ENCODE measurements at places on chromosomes 12 and 14.

DNA sequence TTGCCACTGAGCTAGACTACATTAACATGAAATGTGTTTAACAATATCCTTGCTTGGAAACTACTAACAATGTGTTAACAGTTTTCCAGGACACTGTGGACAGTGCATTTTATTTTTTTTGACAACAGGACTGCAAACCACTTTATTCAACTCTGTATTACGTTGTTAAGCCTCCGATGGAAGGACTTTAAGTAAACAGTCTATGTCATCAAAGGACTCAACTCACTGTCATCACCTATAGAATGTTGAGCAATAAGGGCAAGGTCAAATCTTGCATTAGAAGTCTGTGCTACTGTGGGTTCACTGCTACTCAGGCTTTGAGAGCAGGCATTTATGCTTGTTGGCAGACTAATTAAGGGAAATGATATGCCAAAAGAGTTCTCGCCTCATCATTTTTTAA, 483.7 kb downstream of the FLRT2 start:
- DNase-seq: no peak

GRCh38 chr12:26740991-26741390, 92.0 kb downstream of the ITPR2 start:
- DNase-seq: no peak

GRCh38 chr12:112208301-112208910, 83.0 kb downstream of the TRAFD1 start:
- DNase-seq: no peak

GRCh38 chr12:70068743-70069142, 174.5 kb upstream of the CNOT2 start:
- no peak for DNase-seq

- no peak for DNase-seq
These were observed 207.1 kb downstream of the DPF3 start for GRCh38 chr14:72686832-72687231.

DNA sequence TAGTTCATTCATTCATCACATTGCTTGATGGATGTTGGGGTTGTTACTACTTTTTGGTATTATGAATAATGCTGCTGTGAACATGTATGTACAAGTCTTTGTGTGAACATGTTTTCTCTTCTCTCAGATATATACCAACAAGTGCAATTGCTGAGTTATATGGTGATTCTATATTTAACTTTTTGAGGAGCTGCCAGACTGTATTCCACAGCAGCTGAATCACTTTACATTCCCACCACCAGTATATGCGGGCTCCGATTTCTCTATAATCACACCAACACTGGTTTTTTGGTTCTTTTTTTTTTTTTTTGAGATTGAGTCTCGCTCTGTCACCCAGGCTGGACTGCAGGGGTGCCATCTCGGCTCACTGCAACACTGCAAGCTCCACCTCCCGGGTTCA, 22.2 kb upstream of the PLEKHG6 start:
- DNase-seq: no peak

DNA sequence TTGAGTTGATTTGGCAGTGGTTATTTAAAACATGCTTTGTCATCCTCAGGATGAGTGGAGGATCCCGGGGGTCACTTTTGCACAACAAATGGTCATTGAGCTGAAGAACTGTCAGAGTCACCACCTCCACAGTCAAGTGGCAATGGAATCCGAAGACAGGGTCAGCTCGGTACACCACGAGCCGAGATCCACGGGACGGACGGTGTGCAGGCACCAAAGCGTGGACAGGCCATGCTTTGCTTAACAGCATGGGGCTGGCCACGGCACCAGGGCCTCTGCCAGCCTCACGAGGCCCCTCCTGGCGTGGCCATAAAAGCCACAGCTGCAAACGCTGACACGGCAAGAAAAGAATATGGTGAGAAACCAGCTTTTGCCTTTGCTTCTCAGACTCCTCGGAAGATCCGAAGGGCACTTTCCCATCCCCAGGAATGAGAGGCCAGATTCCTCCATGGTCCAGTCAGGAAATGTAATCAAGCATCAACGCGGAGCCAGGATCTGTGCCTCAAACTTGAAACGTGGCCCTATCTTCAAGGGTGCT, 152.2 kb upstream of the DIO3 start:
- no peak for DNase-seq

DNA sequence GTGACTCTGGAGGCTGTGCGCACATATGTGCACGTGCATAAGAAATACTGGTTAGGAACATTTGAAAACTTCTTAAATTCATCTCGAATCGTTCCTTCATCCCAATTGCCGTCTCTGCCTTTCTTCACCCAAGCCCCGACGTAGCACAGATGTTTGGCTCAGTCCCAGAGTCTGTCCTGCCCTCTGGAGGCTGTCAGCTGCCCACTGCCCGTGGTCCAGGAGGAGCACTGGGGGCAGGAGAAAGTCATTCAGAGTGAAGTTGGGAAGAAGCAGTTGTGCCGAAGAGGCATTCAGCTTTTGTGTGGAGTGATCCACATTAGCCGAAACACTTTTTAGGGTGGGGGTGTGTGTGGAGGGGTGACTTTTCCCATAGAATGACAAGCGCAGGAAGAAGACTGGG, 124.9 kb downstream of the TSPAN9 start:
- no peak for DNase-seq

GRCh38 chr12:76020731-76021672, 10.6 kb downstream of the PHLDA1 start:
- DNase-seq: no peak

DNA sequence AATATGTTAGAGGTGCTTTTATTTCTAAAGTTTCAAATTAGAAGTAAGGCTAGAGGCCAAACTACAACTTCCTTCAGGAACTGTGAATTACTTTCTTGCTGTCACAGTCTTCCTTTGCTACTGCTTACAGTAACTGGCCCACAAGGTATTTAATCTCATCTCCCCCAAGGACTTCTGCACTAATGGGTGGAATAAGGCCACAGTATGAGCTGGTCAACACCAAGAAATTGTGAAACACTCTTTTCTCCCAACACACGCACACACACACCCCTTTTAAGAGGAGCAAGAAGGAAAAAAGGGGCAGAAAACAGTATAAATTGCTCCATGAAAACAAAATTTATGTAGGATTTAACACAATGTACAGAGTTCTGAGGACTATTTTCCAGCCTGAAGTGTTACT, 45.6 kb downstream of the SCAF11 start:
- DNase-seq: no peak

- DNase-seq: no peak
These were observed 692.3 kb downstream of the C12orf50 start for GRCh38 chr12:87336814-87337336.

DNA sequence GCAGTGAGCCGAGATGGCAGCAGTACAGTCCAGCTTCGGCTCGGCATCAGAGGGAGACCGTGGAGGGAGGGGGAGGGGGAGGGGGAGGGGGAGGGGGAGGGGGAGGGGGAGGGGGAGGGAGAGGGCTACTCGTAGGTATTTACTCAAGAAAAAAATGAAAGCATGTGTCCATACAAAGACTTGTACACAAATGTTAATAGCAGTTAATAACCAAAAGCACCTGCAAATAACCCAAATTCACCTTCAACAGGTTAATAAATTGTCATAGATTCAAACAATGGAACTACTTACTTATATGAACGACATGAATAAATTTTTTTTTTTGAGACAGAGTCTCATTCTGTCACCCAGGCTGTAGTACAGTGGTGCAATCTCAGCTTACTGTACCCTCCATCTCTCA, 152.4 kb downstream of the BRMS1L start:
- DNase-seq: no peak

DNA sequence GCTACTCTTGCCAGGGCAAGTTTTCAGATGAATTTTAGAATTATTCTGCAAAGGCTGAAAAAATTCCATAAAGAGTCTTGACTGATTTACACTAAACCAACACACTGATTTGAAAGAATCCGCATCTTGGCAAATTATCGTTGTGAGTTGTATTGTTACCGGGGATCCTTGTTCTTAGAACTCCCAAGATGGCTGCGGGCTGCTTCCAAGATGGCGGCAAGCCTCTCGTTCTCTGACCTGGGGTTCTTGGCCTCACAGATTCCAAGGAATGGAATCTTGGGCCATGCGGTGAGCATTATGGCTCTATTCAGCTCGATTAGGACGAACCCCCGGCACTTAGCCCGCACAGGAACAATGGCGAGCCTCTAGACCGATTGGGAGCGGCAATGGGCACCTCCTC, 132.5 kb downstream of the ZNF664 start:
- no peak for DNase-seq

GRCh38 chr14:65618996-65619395, 206.5 kb downstream of the FUT8 start:
- DNase-seq: no peak

DNA sequence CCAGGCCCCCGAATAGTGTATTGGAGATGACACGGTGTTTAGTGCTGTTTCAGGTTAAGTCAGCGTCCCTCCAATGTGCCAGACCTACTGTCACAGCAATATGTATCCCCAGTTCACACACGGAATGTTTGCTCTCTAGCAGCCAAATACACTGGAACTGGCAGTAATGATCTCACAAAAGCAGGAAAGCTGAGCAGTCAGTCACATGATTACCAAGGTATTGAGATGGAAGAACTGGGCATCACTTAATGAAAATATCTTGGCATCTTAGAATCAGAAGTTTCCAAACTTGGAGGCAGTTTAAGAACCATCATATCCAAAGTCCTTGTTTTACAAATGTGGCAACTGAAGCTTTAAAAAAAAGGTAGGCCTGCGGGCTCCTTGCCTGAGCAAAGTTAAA, 23.3 kb downstream of the NINJ2 start:
- no peak for DNase-seq

- peak; percentile 29 for DNase-seq
These were observed 40.9 kb downstream of the CCDC85C start for GRCh38 chr14:99562856-99563748.

GRCh38 chr14:33781236-33781635, 169.6 kb downstream of the EGLN3 start:
- no peak for DNase-seq

DNA sequence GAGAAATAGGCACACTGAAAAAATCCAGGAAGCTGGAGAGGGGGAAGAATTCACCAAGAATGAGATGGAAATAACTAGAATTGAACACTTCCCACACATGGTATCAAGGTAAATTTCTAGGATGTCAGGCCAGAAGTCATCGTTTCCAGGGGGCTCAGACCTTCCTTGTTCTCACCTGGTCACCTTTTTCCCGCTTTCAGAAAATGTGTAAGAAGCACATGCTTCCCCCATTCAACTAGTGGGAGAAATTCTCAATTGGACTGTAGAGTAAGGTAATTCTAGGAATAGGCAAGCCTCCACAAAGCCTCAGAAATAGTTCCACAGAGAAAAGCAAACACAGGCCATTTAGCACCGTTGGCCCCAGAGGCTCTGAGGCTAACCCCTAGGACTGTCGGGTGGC, 2.8 kb upstream of the PTMS start:
- DNase-seq: no peak

DNA sequence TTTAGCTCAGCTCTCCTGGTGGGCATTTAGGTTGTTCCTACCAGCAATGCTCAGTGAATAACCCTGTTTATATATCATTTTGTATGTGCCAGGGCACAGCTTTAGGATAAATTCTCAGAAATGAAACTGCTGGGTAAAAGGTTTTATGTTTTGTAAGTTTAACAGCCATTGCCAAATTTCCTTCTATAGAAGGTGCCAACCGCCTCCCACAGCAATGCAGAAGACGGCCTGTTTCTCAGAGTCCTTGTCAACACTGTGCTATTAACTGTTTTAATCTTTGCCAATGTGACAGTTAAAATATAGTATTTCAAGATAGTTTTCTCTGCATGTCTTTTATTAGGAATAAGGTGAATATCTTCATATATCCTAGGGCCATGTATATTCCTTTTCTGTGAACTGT, 65.0 kb downstream of the PPP1R13B start:
- no peak for DNase-seq

DNA sequence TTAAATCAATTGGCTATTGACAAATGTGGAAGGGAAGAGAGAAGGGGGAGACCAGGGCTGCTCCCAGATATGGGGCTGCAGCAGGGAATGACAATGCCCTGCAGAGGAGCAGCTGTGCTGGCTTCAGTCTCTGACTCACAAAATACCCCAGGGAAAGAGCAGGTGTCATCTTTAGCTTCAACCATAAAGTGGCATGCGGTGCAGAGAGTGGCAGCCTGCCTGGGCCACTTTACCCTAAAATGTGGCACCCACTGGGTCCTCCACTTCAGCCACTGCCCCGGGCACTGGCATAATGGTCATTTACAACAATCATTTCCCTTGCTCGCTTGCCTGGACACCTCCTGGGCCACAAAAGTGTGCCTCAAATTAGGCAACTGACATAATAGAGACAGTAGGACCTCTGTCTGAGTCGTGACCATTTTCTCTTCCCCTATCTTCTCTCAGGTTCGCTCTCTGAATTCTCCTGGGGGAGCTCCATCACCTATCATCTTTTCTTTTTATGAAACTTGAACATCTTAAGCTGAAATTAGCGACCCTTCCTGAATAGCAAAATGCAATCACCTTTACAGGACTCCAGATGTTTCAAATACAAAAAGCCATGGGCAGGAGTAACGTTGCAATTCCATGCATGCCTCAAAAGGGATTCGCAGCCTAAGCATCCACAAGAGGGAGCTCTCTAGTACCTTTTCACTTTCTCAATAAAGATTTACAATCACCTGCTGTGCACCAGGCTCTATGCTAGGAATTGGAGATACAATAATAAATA, 179.9 kb upstream of the ATF7IP start:
- peak; percentile 48 for DNase-seq

GRCh38 chr12:56034586-56035332, 7.0 kb upstream of the RPS26 start:
- DNase-seq: no peak

GRCh38 chr14:54497224-54497623, 8.4 kb upstream of the GMFB start:
- no peak for DNase-seq

DNA sequence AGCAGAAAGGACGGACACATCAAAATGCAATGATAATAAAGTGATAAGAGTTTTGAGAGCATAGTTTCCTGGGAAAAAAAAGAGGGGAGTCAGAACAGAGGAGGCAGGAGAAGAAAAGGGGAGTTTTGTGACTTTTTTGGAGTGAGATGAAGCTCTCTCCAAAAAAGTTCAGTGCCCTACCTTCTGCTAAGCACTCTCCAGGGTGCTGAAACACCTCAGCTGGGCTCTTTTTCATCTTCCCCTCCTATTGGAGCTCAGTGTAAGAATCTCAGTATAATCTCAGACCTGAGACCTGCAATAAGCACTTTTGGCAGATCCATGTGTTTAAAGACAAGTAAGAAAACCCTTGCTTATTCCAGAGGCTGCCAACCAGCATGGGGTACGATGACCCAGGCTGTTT, 58.9 kb upstream of the SRRM4 start:
- DNase-seq: no peak

- DNase-seq: no peak
These were observed 1.0 kb downstream of the NAA25 start for GRCh38 chr12:112107306-112108201.

GRCh38 chr12:2384533-2385351, 332.0 kb downstream of the CACNA1C start:
- no peak for DNase-seq

- no peak for DNase-seq
These were observed 242.1 kb upstream of the FOXN3 start for GRCh38 chr14:89658977-89659670.
